ENCODE measurements at places on chromosomes 13 and 19.

DNA sequence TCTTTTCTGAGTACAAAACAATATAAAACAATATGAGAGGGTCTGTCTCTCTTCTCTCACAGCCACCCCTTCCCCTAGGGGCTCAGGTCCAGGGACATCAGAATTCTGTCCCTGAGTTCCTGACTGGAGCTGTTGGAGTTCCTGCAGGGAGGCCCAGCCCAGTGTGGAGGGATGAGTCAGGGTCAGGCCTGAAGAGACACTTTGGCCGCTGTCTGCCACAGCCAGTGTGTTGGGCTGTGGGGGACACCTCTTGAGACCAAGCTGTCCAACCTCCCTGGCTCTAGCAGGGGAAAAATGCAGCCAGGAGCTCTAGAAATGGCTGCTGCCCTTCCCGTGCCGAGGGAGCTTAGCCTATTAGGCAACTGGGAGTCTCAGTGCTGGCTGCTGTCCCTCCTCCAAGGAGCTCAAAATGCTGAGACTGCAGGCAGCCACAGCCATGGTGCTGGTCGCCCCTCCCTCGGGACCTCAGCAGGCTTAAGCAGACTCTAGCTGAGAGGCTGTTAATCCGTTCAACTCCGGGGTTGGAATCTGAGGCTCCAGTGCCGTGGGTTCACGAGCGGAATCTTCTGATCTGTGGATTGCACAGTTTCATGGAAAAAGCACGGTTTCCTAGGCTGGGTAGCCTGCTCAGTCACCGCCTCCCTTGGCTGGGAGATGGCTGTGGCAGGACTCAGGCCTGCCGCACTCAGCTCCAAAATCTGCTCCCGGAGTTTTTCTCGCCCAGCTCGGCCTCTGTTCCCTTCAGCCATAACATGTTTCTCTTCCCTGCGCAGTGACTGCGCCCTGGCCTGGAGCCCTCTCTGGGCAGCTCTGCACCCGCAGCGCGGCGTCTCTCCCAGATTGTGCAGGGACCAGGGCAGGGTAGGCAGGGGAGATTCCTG lies 3.8 kb upstream of the ZNF626 start:
- DNase-seq, result peak; percentile 4

GRCh38 chr13:107266657-107267056 lies 698.7 kb upstream of the ARGLU1 start:
- no peak for DNase-seq

DNA sequence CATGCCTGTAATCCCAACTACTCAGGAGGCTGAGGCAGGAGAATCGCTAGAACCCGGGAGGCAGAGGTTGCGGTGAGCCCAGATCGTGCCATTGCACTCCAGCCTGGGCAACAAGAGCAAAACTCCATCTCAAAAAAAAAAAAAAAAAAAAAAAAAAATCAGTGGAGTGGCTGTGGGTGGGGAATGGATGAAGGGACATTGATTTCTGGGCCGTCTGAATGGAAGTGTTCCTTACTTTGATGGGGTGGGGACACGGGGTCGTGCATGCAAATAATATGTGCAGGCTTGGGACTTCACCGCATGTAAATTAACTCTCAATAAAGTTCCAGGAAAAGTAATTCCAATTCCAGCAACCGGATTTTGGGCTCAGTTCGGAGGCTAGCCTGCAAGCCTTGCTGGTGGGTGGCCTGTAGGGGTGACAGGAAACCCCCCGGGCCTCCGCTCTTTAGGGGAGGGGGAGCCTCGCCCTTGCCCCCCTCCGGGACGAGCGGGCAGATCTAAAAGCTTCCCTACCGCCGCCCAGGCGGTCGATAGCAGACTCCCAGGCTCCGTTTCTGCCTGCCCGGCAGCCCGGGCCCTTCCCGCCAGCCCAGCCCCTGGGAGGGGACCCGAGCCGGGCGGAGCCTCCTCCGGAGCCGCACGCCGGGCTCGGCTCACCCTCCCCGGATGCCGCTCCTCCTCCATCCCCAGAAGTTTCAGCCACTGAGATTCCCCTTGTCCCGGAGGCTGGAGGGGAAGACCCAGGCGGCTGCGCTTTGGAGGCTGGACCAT lies 48.0 kb upstream of the ADGRE5 start:
- no peak for DNase-seq

- no peak for DNase-seq
Measured at GRCh38 chr19:30686826-30687566, 314.8 kb downstream of the ZNF536 start.

GRCh38 chr13:35988648-35989081 lies 142.5 kb downstream of the DCLK1 start:
- DNase-seq, result no peak

GRCh38 chr13:79060216-79060615 lies 345.8 kb downstream of the RBM26 start:
- DNase-seq, result no peak

DNA sequence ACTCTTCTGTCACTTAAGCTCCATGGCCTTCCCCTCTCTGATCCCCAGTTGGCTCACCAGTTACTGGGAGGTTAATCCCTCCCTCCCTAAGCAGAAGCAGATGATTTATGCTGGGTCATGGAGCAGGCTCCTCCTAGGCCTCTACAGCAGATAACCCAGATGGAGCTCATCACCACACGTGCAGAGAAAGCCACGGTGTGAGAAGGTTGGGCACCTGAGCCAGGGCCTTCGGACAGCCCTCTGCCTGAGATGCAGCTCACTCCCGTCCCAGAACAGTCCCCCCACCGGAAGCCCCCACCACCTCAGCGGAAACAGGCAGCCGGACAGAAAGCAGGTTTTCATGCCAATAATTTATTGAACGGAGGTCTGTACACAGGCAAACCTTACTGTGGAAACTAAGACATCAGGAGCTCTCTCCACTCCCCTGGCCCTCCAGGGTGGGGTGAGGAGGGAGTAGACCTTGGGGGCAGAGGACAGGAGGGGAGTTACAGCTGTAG lies 9.8 kb downstream of the ZNF526 start:
- DNase-seq, result no peak

- DNase-seq, result no peak
Measured at GRCh38 chr13:95233026-95233635, 68.1 kb downstream of the ABCC4 start.

DNA sequence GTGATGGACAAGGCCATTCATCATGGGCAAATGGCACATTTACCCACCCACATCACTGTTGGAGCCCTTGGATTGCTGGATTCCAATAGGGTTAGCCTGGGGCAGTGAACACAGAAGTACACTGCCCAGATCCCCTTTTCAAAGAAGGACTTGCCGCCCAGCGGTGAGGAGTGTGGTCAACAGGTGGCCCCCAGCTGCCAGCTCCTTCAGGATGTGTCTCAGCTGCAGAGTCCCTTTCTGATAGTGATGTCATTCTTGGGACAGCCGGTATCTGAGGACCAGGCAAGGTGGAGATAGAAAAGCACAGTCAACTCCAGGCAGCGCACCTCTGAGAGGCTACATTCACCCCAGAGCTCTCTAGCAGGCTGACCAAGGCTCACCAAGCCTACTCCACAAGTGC lies 16.9 kb downstream of the ERICH6B start:
- DNase-seq, result no peak

DNA sequence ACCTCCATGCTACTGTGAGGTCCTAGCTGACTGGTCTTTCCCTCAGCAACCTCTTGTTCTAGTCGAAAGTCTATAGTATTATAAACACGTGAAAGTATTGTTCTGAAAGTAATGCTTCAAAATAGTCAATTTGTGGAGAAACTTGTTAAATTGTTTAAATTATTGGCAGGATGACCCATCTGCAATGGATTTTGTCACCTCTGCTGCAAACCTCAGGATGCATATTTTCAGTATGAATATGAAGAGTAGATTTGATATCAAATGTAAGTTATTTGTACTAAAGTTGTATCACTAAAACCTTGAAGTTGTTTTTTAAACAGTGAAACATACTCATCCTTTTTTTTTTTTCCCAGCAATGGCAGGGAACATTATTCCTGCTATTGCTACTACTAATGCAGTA lies 25.9 kb downstream of the UBA2 start:
- no peak for DNase-seq

DNA sequence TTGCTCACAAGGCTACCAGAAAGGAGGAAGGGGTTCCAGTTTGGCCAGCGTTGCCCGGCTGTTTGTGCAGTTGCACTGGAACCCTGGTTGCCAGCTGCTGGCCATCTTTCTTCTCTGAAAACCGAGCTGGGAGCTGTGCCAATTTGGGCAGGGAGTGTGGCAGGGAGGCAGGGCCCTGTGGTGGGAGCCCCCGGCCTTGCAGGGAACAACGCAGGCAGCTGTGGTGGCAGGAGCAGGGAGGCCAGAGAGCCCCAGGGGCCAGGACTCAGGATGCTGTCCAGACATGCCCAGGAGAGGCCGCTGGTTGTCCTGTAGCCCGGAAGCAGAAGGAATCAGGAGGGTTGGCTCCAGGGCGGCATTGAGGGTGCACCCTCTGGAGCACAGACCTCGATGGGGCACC lies 4.8 kb downstream of the KMT5C start:
- no peak for DNase-seq

DNA sequence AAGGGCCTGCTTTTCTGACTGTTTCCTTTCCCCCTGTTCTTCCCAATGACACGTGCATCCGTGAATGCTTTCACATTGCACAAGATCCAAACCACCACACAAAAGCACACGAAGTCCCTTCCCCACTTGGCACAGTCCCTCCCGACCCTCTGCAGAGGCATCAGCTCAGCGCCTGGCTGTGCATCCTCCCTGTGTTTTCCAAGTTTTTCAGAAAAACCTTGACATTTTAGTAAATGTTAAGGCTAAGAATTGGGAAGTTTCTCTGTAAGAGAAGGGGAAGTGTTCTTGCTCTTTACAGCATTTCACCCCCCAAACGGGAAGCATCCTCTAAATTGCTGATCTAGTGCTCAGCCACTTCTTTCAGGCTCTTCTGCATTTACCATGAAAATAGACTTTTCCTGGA lies 94.5 kb upstream of the TM9SF2 start:
- DNase-seq, result peak; percentile 49

DNA sequence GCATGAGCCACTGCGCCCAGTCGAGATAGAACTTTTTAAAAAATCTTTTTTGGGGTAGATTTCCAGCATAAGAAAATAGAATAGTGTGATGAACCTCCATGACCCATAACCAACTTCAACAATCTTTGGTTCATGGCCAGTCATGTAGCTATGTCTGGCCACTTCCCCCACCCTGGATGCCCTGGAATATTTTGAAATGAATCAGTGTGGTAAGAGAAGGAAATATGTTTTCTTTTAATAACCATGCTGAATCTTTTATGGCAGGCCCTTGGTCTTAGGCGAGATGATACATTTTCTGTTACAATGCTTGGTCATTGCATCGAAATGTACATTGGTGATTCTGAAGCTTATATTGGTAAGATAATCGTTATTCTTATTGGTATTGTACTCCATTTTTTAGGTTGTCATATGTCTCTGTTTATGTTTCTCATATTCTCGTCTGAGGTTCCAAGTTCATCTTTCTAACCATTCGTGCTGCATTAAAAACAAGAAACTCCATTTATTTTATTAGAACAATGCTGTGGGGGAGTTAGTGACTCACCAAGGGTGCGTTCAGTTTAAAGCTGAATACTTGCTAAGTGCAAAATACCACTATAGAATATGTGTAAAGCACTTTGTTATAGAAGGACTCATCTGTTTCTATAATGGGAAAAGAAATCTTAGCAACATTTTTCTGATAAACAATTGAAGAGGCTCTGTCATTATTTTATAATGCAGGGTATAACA lies 16.4 kb upstream of the UPF3A start:
- no peak for DNase-seq

DNA sequence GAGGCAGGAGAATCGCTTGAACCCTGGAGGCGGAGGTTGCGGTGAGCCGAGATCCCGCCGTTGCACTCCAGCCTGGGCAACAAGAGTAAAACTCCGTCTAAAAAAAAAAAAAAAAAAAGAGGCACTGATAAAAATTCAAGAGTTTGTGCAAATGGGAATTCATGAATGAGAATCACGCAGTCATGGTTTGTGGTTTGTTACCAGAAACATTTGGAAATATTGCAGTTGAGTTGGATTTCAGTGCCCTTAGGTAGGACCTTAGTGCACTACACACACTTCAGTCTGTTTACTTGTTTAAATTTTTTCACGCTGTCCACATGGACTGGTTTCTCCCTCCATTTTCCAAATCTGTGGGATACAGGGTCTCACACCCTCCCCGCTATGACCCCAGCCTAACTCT lies 28.4 kb downstream of the ZNF844 start:
- DNase-seq, result peak; percentile 42

DNA sequence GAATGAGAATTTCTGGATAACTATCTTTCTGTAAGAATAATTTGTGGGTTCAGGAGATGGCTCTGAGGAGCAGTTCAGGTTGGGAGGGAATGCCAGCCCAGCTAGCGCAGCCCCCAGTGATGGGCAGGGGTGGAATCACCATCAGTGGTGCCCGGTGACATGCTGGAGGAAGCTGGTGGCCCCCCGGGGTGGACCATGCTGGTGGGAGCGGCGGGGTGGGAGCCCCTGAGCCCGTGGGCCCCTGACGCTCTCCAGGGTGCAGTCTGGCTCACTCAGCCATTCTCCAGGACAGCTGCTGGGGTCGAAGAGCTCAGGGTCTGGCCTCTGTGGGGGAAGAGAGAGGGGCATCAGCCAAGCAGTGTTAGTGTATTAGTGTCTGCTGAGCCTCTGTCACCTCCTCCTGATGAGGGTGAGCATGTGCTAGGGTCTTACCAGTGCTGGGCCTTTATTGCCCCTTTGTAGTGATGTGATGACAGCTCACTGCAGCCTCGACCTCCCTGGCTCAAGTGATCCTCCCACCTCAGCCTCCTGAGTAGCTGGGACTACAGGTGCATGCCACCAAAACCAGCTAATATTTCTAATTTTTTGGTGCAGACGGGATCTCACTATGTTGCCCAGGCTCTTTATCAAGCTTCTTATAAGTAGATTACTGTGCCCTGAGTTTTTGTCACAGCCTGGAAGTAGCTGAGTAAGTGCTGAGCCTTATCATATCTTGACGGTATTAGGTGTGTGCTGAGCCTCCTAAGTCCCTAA lies 10.4 kb downstream of the HIPK4 start:
- no peak for DNase-seq

- DNase-seq, result no peak
Measured at GRCh38 chr13:54750521-54750920, 1721.9 kb downstream of the OLFM4 start.

DNA sequence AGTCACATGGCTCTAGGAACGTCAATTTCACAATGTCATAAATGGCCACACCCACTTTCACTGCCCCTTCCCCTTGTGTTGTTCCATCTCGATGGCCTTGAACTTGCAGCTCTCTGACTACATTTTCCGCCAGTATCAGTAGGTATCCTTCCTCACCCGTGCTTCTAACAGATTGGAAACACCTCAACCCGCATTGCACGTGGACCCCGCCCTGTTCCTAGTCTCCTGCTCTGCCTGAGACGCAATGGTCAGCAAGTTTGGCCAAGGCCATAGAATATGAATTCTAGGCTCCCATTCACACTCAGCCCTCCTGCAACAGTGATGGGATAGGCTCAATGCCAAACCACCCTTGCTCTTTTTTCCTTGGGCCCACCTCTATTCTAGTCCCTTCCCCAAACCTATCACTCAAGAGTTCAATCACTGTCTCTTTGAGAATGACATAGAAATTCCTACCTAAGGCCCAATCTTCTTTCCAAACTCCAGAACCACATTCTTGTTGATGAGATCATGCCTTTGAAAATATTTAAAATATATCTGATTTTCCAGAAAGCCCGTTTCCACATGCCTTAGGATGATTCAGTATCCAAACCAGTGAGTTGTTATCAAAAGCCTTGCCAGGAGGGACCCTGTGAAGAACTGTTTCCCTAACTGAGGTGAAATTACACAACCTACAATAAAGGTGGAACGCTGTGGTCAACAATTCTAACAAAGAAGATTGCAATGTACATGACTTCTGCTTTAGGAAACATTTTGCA lies 334.6 kb downstream of the MYO16 start:
- DNase-seq, result no peak

GRCh38 chr13:109545931-109546330 lies 240.5 kb downstream of the IRS2 start:
- no peak for DNase-seq

- DNase-seq, result no peak
Measured at GRCh38 chr13:41224113-41225110, 30.0 kb upstream of the KBTBD7 start.

Measured in NB4 (cell line).